Gastrocnemius medialis (tissue), 4 donors: ENCODE measurements at places on chromosomes 11 and 22. TPM values are rescaled to one million over a fixed set of nuclear protein-coding genes. Genes with fewer than 3 reads are reported as not detected.
A peak's percentile ranks its signal among the peaks of the same experiment; 100 is the strongest.

- H3K27me3 ChIP-seq, result no peaks in the 10 kb centered on the region
- H3K36me3 ChIP-seq, result no peaks in the 10 kb centered on the region
These were observed 253.7 kb downstream of the AASDHPPT start for GRCh38 chr11:106331176-106331575.

- H3K27ac ChIP-seq, result peak overlapping the region; percentile 78
- DNase-seq, result peak; percentile 21
- no peaks in the 10 kb centered on the region for H3K36me3 ChIP-seq
- H3K27me3 ChIP-seq, result no peaks in the 10 kb centered on the region
- H3K4me1 ChIP-seq, result peaks cover 4% of the 10 kb centered on the region
These were observed 831 bp downstream of the CD44 start for GRCh38 chr11:35139722-35140282.

GRCh38 chr11:34245041-34245440 lies 112.8 kb downstream of the ABTB2 start:
- H3K36me3 ChIP-seq, result no peaks in the 10 kb centered on the region
- H3K27me3 ChIP-seq, result no peaks in the 10 kb centered on the region
- peaks cover 25% of the 10 kb centered on the region for H3K4me1 ChIP-seq

DNA sequence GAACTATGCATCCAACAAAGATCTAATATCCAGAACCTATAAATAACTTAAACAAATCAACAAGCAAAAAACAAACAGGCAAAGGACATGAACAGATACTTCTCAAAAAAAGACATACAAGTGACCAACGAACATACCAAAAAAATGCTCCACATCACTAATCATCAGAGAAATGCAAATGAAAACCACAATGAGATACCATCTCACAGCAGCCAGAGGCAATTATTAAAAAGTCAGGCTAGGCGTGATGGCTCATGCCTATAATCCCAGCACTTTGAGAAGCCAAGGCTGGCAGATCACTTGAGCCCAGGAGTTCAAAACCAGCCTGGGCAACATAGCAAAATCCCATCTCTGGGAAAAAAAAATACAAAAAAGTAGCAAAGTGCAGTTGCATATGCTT lies 10.7 kb downstream of the SAA4 start:
- no peaks in the 10 kb centered on the region for H3K27me3 ChIP-seq
- DNase-seq, result no peak
- H3K4me3 ChIP-seq, result no peak overlapping the region
- no peak overlapping the region for H3K27ac ChIP-seq
- H3K4me1 ChIP-seq, result no peaks in the 10 kb centered on the region
- no peaks in the 10 kb centered on the region for H3K36me3 ChIP-seq

POTEH gene
- not detected for total RNA-seq

DNA sequence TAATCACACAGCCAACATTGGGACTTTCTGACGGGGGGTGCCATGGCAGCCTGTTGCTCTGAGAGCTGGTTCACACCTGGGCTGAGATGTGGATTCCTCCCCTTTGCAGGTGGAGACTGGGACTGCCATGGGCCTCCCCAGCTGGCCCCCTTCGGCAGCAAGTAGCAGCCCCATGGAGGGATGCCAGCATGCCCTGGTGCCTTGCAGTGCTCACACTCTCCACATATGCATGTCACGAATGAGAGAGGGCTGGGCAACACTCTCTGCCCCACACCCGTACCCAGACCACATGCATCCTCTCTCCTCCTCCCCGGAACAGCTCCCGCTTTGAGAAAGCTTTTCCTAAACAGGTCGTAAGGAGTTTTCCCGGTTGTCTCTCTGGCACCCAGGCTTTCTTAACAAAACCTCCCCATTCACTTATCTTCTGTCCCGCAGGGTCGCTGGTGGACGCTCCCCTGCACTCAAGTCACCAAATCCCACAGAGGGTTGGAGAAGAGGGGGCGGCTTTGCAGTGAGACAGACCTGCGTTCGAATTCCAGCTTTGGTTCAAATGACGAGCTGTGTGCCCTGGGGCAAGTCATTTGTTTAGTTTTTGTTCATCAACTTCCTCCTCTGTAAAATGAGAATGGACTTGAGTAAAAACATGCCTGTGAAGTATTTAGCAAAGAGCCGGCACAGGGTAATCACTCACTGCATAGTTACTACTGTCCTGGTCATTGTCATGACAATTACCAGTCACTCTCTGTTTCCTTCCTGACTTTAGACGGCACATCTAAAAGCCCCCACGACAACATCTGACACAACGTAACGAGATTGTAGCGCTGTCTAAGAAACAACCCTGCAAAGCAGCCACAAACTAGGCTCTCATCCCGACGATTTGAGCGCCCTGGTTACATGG lies 231.3 kb upstream of the B3GAT1 start:
- H3K27me3 ChIP-seq, result no peaks in the 10 kb centered on the region
- DNase-seq, result no peak
- H3K27ac ChIP-seq, result no peak overlapping the region
- H3K36me3 ChIP-seq, result no peaks in the 10 kb centered on the region
- no peak overlapping the region for H3K4me3 ChIP-seq

SLC22A9 gene
- total RNA-seq, result not detected

DNA sequence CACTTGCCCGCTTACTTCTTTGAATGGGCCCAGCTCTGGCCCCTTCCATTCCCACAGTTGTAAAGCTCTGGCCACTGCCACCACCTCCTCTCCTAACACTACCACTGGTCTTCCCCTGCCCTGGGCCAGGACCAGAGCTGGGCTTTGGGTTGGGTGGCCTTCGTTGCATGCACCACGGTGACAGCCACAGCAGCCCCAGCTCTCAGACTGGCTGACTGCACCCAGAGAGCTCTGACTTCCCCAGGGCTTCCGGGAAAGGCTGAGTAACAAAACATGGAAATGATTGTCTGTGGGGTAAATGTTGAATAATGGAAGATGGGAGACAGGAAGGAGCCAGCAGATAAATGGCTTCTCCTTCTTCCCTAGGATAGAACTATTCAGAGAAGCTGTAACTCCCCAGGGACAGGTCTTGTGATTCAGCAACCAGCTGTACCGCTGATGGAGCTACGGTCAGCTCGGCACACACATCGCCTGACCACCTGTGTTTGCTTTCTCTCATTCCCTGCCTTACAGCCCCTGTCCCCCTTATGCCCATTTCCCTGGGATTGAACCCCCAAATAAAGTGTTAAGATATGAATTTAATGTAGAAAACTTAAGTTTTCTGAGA lies 27.6 kb downstream of the SCN4B start:
- DNase-seq, result no peak
- H3K27ac ChIP-seq, result no peak overlapping the region

SIK2 gene
- 48.6 TPM for total RNA-seq

SMIM35 gene
- not detected for total RNA-seq

DNA sequence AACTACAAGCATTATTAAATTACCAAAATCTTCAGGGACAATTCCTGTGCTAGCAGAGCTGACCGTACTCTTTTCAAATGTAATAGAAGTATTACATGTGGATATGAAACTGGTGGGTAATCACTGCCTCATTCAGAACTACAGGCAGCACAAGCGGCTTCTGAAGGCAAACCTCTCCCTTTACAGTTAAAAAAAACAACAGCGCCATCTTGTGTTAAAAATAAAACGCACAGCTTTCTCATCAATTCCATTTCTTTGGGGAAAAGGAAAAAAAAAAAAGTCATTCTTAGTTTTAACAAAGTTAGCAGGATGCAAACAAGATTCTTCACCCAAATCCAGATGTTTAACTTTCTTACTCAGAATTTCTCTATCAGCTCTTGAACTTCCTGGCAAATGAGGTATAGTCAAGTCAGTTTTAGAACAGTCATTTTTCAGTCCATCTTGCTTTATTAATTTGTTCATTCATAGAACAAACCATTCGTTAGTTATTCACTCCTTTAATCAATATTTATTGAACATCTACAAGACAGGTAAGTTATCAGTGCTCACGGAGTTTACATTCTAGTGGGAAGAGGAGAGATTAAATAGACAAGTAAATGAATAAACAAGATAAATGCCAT lies 331.8 kb upstream of the MPPED2 start:
- no peaks in the 10 kb centered on the region for H3K4me1 ChIP-seq
- H3K27me3 ChIP-seq, result no peaks in the 10 kb centered on the region
- H3K4me3 ChIP-seq, result no peak overlapping the region
- DNase-seq, result no peak
- H3K27ac ChIP-seq, result no peak overlapping the region
- no peaks in the 10 kb centered on the region for H3K36me3 ChIP-seq

- peaks cover 4% of the 10 kb centered on the region for H3K4me1 ChIP-seq
- H3K27me3 ChIP-seq, result no peaks in the 10 kb centered on the region
- no peak for DNase-seq
- peaks cover 15% of the 10 kb centered on the region for H3K36me3 ChIP-seq
These were observed 61.8 kb downstream of the PIK3C2A start for GRCh38 chr11:17145972-17146371.

UCP3 gene
- total RNA-seq, result 580 TPM

UPK2 gene
- not detected for total RNA-seq

UQCC3 gene
- 7.2 TPM for total RNA-seq

DNA sequence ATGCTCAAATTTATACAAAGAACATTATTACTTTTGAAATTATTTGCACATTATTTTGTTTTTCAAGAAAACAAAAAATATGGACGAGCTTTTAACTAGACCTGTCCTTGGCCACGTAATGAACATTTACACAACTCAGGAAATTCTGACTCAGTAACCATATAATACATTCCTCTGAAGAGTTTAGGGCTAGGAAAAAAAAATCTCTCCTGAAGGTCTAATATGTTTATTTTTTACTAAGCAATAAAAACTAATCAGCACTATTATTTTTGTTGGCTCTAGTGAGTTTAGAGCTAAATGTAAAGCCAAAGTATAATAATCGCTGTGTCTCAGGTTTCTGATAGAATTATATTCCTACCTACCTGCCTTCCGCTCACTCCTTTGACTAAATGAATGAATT lies 187.5 kb downstream of the SWAP70 start:
- H3K4me1 ChIP-seq, result no peaks in the 10 kb centered on the region
- no peaks in the 10 kb centered on the region for H3K27me3 ChIP-seq
- DNase-seq, result no peak
- H3K4me3 ChIP-seq, result no peak overlapping the region

OR2AT4 gene
- not detected for total RNA-seq

DNA sequence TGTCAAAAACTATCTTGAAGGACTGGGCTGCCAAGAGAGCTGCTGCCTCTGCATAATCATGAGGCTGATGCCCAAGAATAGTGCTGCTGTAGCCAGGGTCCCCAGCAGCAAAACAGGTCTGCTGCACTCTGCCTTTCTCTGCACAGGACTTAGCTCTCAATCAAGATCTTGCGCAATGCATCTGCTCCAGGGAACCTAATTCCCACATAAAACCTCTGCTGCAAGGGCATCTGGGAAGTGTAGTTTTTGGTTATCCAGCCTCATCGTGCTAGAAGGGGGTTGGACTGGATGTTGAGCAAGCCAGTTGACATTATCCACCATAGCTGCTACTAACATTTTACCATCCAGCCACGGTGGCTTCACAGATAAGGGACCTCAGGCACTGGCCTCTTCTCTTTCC lies 192.7 kb downstream of the C11orf91 start:
- H3K27me3 ChIP-seq, result no peaks in the 10 kb centered on the region
- DNase-seq, result no peak
- H3K4me1 ChIP-seq, result no peaks in the 10 kb centered on the region

DNA sequence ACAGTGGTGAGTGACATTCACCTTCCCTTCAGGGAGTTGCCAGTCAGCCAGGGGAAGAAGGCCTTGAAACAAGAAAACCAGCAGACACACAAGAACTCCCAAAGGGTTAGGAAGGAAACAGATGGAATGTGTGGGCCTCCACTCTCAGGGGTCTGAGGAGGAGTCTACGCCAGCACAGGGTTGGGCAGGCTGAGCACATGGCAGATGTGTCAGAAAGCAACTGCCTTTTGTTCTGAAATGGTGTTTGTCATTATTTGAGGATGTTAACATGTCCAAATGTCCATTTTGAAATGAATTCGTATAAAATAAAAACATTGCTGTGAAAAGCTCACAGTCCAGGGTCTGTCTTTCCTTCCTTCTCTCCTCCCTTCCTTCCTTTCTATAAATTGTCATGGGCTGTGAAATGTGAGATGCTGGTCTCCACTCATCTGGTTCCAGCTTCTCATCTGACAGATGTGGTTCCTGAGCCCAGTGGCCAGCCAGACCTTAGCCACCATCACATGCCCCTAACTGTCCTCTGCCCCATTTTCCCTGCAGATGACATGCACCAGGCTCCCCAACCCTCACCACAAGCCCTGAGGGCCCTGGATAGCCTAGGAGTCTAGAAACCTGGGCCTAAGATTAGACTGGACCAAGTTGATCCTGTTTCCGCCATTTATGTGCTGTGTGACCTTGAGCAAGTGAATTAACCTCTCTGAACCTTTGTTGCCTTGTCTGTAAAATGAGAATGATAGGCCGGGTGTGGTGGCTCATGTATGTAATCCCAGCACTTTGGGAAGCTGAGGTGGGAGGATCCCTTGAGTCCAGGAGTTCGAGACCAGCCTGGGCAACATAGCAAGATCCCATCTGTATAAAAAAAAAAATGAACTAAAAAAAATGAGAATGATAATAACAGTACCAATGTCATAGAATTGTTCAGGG lies 56.2 kb upstream of the CRYBB3 start:
- DNase-seq, result peak; percentile 58
- H3K27ac ChIP-seq, result peak overlapping the region; percentile 86
- H3K4me3 ChIP-seq, result no peak overlapping the region
- H3K36me3 ChIP-seq, result no peaks in the 10 kb centered on the region
- no peaks in the 10 kb centered on the region for H3K27me3 ChIP-seq

TEX54 gene
- not detected for total RNA-seq

DNA sequence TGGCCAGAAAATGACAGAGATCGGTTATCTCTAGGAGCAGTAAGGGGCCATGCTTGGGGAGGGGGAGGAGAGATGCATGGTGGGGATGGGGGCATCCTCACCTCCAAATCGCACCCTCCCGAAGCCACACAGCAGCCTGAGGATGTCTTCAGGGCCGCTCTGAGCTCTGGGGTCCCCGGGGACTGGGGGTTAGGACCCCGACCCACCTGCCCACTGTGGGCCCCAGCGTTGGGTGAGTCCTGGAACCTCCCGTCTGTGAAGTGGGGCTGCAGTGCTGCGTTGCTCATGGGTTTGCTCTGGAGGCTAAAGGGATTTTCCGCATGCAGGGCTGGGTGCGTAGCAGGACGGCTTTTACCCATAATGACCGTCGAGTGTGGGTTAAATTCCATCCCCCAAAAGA lies 1046.3 kb downstream of the BRD1 start:
- no peaks in the 10 kb centered on the region for H3K36me3 ChIP-seq
- no peak for DNase-seq
- H3K4me1 ChIP-seq, result no peaks in the 10 kb centered on the region

PHLDA2 gene
- total RNA-seq, result not detected

DNA sequence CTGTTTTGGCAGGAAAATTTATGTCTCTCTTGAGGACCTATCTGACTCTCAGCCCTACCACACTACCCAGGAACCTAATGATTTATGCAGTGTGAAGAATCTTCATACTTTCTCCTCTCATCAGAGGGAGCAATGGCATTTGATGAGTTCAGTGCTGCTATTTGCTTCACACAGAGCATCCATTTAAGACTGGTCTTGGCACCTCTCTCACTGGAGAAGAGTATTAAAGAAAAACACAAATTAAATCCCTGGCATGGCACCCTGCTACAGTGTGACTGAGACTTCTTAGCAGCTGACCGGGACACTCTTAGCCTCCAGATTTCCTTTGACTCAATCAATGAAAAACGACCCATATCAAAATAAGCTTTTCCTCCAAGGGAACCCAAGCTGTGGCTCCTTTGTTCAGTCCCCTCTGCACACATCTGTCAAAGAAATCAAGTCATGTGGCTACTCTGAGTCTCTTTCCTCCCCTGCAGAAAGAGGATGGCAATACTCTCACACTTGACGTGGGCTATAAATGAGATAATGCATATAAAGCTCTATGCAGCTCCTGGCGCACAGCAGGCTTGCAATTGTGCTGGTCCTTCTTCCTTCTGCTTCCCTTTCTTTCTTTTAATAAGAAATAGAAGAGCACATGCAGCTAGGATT lies 186.1 kb upstream of the E2F8 start:
- H3K27ac ChIP-seq, result no peak overlapping the region
- H3K4me3 ChIP-seq, result no peak overlapping the region
- H3K27me3 ChIP-seq, result no peaks in the 10 kb centered on the region
- no peaks in the 10 kb centered on the region for H3K4me1 ChIP-seq

LYVE1 gene
- total RNA-seq, result 16.7 TPM

EMID1 gene
- total RNA-seq, result not detected

THRSP gene
- total RNA-seq, result 31.3 TPM
